Activated T-cell treated with anti-CD3 and anti-CD28 coated beads for 48 hours (primary cell): ENCODE measurements at places on chromosomes 11 and 22.

DNA sequence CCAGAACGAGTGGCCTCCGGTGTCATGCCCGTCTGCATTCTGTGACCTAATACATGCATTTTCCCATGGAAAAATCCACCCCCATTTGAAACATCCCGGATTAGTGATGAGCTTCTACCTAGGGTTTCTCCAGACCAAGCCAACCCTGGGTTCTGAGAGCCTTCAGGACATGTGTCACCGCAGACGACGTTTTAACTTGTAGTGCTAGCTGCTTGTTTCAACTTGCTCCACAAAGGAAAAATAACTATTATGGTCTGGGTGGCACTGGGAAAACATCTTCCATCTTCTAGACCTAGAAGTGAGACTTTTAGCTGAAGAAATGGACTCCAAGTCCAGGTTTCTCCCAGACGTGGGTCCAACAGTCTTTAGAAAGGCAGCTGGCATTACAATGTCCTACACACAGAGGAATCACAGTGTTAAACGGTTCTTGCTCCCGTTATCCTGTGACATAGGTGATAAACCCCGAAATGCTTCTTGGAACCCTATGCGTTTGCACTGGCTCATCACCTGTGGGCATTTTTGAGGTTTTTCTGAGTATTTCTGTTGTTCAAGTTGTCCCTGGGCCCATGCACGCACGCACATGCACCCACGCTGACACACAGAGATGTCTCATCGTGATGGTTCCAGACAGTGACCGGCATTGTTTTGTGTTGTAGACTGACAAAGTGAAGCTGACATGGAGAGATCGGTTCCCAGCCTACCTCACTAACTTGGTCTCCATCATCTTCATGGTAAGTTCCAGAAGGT lies 46.6 kb upstream of the FADD start:
- no peak for DNase-seq

GRCh38 chr11:75233754-75234172 lies 6.8 kb upstream of the TPBGL start:
- DNase-seq, result no peak

- DNase-seq, result peak; percentile 41
These were observed 31.8 kb downstream of the FAM118A start for GRCh38 chr22:45341498-45341897.

DNA sequence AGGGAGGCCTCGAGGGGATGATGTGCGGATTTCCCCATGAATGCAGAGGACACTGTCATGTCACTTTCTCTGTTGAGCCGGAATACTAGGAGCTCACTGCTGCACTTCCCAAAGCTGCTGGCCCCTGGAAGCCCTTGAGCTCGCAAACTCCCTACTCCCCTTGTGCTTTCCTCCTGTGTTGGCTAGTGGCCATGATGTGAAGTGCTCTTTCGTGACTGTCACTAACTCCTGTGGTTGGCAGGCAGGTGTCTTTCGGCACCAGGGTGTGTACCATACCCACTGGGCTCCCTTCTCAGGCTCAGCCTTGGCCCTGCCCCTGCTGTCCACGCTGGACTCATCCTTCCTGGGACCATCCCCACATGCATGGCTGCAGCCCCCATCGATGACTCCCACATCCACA lies 86.2 kb downstream of the BTBD10 start:
- no peak for DNase-seq

DNA sequence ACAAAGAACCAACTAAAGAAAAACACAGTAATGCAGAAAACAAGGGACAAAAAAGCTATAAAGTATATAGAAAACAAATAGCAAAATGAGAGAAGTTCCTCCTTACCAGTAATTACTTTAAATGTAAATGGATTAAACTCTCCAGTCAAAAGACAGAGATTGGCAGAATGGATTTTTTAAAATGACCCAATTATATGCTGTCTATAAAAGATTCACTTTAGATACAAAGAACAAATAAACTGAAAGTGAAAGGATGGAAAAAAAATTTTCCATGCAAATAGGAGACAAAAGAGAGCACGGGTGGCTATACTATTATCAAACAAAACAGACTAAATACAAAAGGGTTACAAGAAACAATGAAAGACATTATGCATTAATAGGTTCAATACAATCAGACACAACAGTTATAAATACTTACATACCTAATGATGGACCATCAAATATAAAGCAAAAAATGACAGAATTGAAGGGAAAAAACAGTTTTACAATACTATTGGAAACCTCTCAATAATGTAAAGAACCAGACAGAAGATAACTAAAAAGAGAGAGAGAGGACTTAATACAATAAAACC lies 64.6 kb downstream of the NARS2 start:
- no peak for DNase-seq

- no peak for DNase-seq
These were observed 3.0 kb downstream of the RHOG start for GRCh38 chr11:3837793-3838192.

GRCh38 chr22:36253523-36254490 lies 874 bp downstream of the APOL1 start:
- no peak for DNase-seq

DNA sequence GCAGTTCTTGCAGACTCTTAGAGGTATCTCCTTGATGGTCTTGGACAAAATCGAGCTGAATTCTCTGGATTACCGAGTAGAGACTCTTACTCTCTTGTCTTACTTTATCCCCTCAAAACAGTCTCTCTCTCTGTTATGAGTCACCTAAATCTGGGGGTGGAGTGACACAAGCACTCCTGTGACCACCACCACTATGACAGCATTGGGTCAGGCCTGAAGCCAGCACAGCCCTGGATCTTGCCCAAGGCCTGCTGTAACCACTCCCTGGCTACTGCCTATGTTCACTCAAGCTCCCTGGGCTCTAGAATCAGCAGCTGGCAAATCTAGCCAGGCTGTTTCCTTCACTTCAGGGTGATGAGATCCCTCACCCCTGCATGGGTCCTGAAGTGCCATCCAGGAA lies 662.5 kb downstream of the LUZP2 start:
- DNase-seq, result no peak

DNA sequence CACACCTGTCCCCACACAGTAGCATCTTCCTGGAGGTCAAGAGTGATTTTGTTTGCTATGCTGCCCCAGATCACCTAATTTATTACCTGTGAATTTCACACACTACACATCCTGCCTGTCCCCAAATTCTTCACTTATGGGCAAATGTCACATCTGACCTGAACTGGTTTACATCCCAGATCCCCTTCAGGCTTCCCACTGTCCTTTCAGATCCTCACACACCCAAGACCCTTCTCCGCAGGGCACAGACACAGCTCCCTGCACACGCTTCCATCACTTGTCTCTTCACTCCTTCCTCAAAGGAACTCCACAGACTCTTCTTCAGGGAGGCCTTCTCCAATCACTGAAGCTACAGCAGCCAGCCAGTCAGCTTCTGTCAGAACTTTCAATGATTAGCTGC lies 118.7 kb upstream of the IGLL5 start:
- DNase-seq, result no peak

- DNase-seq, result no peak
These were observed 2.0 kb upstream of the KCNJ1 start for GRCh38 chr11:128868841-128869671.

DNA sequence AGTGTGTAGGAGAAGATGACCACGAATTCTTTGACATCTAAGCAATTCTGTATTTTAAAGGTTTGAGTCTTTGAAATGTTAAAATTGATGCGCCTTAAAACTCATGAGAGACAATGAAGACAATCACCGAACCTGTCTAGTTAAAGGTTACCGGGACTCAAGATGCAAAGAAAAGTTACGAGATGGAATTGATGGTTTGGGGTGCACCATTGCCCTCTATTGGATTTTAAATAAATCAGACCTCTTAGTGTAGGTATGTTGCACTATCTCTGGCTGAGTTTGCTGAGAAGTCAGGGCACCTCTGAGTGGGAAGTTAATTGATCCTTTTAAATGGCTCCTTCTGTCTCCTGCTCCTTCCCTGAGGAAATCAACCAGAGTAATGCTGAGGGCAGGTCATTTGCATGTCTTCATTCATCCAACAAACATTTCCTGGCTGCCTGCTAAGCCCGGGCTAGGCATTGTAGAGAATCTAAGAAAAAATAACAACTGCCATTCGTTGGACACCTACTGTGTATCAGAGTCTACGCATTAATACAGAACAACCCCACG lies 19.4 kb upstream of the TMA7B start:
- DNase-seq, result no peak

- DNase-seq, result no peak
These were observed 737 bp upstream of the TYR start for GRCh38 chr11:89176938-89177337.

- no peak for DNase-seq
These were observed 23.0 kb upstream of the ZDHHC13 start for GRCh38 chr11:19093976-19094375.

DNA sequence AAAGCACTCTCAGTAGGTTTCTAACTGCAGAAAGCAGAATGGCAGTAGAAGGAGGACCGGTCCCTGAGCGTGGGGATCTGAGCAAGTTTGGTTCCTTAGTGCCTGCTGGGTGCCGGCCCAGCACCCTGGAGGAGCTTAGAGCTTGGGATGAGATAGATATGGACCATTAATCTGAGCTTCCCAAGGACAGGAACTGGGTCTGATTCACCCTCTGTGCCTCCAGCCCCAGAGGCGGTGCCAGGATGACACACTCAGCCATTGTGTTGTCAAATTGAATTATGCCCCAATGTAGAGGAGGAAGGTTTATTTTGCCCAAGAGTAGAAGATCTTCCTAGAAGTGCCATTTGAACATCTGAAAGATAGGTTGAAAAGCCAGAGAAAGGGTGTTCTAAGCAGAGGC lies 4.3 kb downstream of the ZC3H7B start:
- no peak for DNase-seq

DNA sequence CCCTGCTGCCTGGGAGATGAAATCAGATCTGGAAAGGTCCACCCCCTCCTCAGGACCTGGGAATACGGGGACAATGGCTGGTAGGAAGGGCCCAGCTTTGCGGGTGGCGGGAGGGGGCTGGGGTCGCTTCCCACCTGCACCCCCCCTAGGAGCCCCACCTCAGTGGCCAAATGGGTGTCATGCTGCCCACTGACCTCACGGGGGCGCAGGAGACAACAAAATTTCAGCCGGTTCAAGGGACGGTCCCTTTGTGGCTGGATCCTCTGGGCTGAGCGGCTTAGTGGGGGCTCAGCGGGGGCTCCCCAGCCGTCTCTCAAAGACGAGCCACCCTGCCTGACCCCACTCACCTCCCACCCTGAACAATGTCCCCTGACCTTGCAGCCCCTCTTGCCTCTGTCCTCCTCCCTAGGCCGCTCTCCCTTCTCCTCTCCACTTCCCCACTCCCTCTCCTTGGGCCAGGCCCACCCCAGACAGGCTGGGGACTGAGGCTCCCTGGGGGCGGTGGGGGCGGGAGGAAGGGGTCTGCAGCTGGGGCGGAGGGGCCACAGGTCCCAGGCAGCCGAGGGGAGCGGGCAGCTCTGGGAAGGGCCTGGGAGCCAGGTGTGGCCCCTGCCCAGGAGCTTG lies 39.3 kb upstream of the H19 start:
- no peak for DNase-seq

DNA sequence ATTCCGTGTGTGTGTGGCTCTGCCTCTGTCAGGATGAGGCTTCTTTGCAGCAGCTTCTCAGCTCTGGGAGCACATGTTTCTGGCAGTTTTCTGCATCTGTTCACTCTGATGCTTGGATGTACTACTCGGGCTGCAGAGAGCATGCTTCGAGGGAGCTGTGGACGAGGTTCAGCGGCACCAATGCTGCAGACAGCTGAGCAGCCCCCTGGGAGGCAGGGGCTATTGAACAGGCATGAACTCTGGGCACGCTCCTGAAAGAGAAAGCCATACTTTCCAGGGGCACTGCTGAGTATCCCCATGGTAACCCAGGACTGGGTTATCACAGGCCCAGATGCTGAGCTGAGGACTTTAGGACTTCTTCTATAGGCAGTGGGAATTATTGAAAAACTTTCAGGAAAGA lies 33.8 kb downstream of the ADAMTS8 start:
- DNase-seq, result no peak

DNA sequence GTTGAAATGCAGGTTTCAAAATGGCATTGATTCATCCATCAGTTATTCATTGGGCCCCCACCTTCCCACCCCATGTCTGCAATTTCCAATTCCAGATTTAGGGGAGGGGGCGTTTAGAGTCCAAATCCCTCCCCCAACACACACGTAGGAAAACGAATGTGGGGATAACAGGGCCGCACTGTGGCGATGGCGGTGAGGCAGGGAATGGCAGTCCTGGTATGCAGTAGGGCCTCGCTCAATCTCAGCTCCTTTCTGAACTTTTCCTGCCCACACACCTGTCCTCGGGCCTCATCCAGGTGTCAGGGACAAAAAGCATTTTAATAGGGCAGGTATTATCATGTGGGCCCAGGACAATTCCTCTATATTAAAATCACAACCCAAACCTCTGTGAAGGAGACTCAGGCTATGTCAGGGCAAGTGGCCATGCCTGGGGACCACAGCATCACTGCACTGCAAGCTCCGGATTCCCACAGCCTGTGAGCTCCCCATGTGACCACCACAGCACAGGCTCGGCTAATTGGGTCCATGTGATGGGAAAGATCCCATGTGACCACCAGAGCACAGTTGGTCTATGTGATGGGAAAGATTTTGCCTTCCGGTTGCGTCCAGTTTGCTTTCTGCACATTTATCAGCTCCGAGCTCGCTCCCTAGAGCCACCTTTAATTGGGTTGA lies 44.5 kb downstream of the RTL6 start:
- no peak for DNase-seq

- DNase-seq, result no peak
These were observed 16.9 kb downstream of the MRGPRG start for GRCh38 chr11:3201677-3202181.

DNA sequence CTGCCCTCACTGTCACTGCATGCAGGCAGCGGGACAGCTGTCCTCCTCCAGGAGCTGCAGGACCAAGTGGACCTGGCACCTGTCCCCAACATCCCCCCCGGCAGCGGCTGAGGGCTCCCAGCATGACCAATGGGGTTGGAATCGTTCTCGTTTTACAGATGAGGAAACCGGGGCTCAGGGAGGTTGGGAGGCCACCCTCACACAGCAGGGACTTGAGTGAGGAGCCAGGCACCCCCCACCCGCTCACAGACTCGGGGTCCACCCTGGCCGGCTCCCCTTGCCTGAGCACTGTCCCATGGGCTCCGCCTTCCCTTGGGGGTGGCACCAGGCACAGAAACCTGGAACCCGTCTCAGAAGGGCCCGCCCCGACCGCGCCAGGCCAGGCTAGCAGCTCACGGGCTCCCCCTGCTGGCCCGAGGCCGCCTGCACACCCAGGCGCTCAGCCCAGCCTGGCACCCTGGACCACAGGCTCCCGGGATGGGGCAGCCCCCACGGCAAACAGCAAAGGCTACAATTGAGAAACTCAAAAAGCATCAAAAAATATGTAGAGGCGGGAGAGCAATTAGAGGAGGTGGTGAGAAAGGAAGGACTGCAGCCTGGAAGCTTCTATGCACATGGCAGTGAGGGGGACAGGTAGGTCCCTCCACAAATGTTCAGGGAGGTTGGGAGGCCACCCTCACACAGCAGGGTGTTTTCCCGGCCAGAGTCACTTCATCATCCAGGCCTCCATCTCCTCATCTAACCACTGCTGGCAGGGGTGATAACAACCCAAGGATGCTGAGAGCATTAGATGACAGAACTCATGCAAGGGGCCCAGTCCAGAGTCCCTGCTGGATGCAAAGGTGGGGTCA lies 12.8 kb downstream of the MACROD1 start:
- peak; percentile 75 for DNase-seq

GRCh38 chr11:64268025-64268892 lies 16.2 kb downstream of the BAD start:
- no peak for DNase-seq

- DNase-seq, result no peak
These were observed 14.8 kb downstream of the FSHB start for GRCh38 chr11:30245621-30246020.

- DNase-seq, result no peak
These were observed 39.7 kb upstream of the CCDC89 start for GRCh38 chr11:85725510-85726258.

- no peak for DNase-seq
These were observed 5.9 kb downstream of the TSPAN32 start for GRCh38 chr11:2307501-2308331.
